ENCODE measurements at places on chromosomes 4 and X. TPM values are rescaled to one million over a fixed set of nuclear protein-coding genes. Genes with fewer than 3 reads are reported as not detected.
A peak's percentile ranks its signal among the peaks of the same experiment; 100 is the strongest.

C4orf33 gene
- 12.1 TPM for total RNA-seq

ABLIM2 gene
- 2.6 TPM for total RNA-seq

ZNF711 gene
- total RNA-seq, result 3.7 TPM

CLCN4 gene
- 2.4 TPM for total RNA-seq

NDP gene
- 1.1 TPM for total RNA-seq

TEX13C gene
- total RNA-seq, result not detected

ATP5ME gene
- total RNA-seq, result 67.9 TPM

GAGE1 gene
- total RNA-seq, result not detected

NPY2R gene
- not detected for total RNA-seq

PNMA3 gene
- total RNA-seq, result not detected

GK gene
- total RNA-seq, result 1.6 TPM

DNA sequence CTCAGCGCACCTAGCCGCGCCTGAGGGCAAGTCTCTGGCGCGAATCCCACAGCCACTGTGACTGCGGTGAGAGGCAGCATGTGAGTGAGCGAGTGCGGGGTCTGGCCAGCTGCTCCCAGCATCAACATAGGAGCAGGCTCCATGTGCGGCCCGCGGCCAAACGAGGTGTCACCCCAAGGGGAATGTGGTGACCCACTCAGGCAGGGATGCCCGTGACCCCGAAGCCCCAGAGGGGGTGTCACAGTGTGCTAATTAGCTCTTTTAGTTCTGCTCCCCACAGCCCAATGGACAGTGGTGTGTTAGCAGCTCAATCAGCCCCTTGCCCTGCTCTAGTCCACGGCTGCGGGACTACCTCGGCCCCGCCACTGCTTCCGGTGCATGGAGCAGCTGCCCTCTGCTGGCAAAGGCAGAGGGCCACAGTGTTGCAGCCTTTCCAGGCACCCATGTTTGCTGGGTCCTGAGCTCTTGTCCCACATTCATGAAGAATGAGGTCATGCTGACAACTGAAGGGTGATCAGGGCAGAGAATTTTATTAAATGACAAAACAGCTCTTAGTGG, 61.4 kb downstream of the AGA start:
- DNase-seq, result peak; percentile 7

DNA sequence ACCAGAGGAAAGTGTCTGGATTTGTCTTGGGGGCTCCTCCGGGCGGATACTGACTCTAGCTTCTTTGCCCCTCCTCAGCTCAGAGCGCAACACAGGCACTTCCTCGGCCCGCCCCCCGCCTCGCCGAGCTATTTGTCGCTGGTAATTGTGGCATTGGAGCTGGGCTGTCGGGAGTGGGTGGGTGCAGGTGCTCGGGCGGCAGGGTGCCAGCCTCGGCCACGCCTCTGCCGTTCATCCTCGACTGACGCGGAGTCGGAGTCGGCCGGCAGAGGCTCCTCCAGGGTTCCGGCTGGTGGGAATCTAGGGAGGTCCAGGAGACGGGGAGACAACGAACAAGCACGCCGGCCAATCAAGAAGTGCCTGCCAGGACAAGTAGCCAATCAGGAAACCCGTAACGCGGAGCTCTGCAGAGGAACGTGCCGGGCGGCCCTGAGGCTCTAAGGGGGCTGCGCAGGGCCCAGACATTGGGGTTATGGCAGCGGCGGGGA, 3.9 kb upstream of the SYN1 start:
- DNase-seq, result peak; percentile 50

DNA sequence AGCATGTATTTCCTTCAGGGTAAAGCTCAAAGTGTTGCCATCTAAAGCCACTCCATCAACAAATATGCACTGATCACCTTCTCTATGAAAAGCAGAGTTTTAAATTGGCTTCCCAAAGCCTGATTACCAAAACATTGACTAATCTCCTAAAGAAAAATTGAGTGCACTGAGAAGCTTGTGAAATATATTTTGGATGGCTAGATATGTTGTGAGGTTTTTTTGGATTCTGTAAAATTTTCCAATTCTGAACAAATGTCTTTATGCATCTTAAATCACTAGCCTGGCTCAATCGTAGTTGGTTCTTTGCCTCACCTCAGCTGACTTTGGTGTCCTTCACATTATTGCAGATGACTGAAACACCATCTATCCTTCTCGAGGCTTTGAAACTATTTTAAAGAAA, 14.9 kb upstream of the EXOSC9 start:
- no peak for DNase-seq

DNA sequence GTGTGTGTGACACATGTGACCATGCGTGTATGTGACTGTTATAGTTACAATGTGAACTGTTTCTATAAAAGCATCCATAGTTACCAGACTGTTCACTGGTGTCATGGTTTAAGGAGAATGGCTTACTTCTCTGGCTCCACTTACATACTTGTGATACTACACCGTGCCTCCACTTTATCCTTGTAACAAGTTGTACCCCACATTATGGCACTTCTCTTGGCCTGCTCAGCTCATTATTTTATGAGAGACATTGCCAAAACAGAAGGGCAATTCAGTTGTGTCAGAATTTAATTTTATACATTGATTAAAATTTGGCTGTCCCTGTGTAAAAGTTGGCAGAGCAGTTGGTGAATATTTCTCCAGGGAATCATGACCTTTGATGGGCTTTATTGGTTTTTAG, 62.4 kb upstream of the TBC1D14 start:
- DNase-seq, result no peak

DNA sequence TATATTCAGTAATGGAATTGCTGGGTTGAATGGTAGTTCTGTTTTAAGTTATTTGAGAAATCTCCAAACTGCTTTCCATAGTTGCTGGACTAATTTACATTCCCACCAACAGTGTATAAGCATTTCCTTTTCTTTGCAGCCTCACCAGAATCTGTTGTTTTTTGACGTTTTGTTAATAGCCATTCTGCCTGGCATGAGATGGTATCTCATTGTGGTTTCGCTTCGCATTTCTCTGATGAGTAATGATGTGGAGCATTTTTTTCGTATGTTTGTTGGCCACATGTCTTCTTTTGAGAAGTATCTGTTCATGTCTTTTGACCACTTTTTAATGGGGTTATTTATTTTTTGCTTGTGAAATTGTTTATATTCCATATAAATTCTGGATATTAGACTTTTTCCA, 13.6 kb upstream of the MAGED4B start:
- peak; percentile 75 for DNase-seq

- DNase-seq, result no peak
Measured at GRCh38 chr4:108036213-108036612, 46.5 kb downstream of the HADH start.

DNA sequence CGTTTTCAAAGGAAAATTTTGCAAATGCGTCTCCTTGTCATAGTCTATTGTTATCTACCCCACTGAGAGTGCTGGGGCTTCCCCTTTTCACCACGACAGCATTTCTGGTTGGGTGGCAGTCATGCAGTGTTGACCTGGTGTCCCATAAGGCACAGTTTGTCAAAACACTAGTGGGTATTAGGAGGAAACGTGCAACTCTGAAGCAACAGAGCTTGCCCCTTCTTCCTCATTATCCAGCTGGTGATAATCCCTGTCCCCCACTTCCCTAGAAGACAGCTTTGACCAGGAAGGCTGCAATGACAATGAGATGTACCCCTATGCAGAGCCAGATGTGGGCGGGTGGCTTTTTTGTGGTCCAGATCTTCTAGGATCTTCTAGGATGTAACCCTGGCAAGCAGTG, 1.8 kb downstream of the TBC1D1 start:
- no peak for DNase-seq

GRCh38 chr4:94171616-94172015, 36.0 kb upstream of the SMARCAD1 start:
- DNase-seq, result peak; percentile 4

- no peak for DNase-seq
Measured at GRCh38 chr4:95560774-95561173, 12.0 kb upstream of the UNC5C start.

- DNase-seq, result peak; percentile 9
Measured at GRCh38 chr4:183747931-183748670, 89.0 kb downstream of the TRAPPC11 start.

DNA sequence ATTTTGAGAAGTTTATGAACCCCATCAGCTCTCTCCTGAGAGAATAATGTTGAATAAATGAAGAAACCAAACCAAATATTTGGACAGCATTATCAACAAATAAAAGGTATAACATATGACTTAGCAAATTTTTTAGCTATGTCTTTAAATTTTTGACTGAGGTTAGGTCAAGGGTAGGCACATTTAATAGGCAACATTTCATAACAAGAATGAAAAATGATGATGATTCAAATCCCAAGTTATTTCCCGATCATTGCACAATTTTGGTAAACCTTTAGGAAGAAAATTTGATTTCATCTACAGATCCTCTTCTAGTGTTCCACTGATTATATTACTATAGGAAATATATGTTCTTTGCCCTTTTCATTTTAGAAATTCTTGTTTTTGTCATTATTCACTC, 123.7 kb upstream of the TLR3 start:
- DNase-seq, result no peak

GRCh38 chr4:81030061-81030980, at the start of gene BMP3:
Gene BMP3, plus strand, starts transcription at chr4:81030708. Its CDS starts 577 bp downstream, at chr4:81031285.
- peak; percentile 31 for DNase-seq

- DNase-seq, result no peak
Measured at GRCh38 chr4:83012200-83012686, 1.6 kb upstream of the LIN54 start.

- DNase-seq, result peak; percentile 11
Measured at GRCh38 chr4:72568959-72569718, at the start of gene ADAMTS3. Gene ADAMTS3, minus strand, starts transcription at chr4:72569221. Its CDS starts 459 bp downstream, at chr4:72568762.

- DNase-seq, result no peak
Measured at GRCh38 chr4:9867751-9868425, 86.5 kb downstream of the DRD5 start.

GRCh38 chr4:83677656-83678055, 141.7 kb downstream of the GPAT3 start:
- DNase-seq, result no peak

GRCh38 chr4:1207603-1208265, 35.4 kb upstream of the SPON2 start:
- peak; percentile 83 for DNase-seq

GRCh38 chr4:19224820-19225219, 1026.9 kb upstream of the SLIT2 start:
- peak; percentile 7 for DNase-seq
